ENCODE measurements at places on chromosomes 13 and 19.
A peak's percentile ranks its signal among the peaks of the same experiment; 100 is the strongest.

DNA sequence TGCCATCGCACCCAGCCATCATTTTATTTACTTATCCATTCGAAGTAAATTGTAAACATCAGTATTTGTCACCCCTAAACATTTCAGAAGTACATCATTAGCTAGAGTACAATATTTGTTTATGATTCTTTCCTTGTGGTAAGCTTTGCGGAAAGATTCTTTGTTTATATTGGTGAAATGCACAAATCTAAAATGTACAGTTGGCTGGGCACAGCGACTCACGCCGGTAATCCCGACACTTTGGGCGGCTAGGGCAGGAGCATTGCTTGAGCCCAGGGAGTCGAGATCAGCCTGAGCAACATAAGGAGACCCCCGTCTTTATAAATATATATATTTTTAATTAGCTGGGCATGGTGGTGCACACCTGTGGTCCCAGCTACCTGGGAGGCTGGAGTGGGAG is 10.1 kb downstream of the LGALS7B start:
- DNase-seq: no peak

GRCh38 chr13:90690458-90691080 is 656.9 kb upstream of the MIR17HG start:
- peak; percentile 45 for DNase-seq

GRCh38 chr19:29188289-29189032 is 24.5 kb downstream of the UQCRFS1 start:
- DNase-seq: no peak

- no peak for DNase-seq
Measured at GRCh38 chr19:36847968-36848367, 2.7 kb upstream of the ZNF345 start.

GRCh38 chr13:103539265-103539664 is 473.0 kb upstream of the SLC10A2 start:
- DNase-seq: no peak

DNA sequence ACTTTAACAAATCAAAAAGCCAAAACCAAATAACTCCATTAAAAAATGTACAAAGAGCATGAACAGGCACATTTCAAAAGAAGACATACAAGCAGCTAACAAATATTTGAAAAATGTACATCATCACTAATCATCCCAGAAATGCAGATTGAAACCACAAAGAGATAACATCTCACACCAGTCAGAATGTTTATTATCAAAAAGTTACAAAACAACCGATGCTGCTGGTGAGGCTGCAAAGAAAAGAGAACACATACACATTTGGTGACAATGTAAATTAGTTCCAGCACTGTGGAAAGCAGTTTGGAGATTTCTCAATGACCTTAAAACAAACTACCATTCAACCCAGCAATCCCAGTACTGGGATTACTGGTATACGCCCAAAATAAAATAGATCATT is 756.0 kb upstream of the PCDH20 start:
- DNase-seq: peak; percentile 17

DNA sequence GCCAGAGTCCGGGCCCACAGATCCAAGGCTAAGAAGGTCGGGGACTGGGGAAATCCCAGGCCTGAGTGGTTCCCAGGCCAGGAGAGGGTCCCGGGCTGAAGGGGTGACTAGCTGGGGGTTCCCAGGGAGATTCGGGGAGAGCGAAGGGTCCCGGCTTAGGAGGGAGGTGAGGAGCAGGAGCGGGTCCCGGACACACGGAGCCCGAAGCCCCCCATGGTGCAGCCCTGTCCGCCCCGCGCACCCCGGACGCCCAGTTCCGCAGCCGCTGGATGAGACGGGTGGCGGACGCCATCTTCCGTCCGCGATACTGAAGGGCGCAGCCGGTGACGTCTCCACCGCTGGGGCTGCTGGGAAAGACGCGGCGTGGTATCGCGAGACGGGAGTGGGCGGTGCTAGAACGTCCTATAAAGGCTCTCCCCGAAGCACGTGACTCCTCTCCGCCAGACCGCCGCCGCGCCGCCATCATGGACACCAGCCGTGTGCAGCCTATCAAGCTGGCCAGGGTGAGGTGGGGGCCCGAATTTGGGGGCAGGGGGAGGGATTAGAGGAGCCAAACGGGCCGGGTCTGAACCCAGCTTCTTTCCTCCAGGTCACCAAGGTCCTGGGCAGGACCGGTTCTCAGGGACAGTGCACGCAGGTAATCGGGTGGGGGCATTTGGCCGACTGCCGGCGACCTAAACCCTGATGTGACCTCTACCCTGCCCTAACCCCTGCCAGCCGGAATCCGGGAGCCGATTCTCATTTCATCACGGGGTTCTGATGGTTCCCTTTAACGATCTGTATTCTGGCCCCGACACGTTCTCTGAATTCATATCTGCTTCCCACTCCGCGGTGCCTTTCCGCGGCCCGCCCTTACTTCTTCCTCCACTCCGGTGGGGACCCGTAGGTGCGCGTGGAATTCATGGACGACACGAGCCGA is at the start of the genes NDUFA7 and RPS28:
Gene NDUFA7, minus strand, starts transcription at position 309 of the 919 bp plus-strand sequence. Its CDS starts 17 bp downstream, at position 292.
Gene RPS28, plus strand, starts transcription at position 430 of the 919 bp plus-strand sequence. Its CDS starts 35 bp downstream, at position 465.
- DNase-seq: peak; percentile 99

GRCh38 chr19:7689165-7689564 is 8.5 kb downstream of the TRAPPC5 start:
- no peak for DNase-seq

DNA sequence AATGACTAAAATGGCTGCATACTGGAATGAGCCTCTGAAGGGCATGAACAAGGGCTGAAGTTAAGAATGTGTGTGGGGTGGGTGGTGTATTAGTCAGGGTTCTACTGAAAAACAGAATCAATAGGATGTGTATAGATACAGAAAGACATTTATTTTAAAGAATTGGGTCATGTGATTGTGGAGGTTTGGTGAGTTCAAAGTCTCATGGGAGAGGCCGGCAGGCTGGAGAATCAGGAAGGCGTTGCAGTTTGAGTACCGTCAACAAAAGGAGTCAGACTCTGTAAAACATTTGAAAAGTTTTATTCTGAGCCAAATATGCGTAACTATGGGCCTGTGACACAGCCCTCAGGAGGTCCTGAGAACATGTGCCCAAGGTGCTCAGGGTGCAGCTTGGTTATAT is 24.5 kb upstream of the CYSLTR2 start:
- DNase-seq: no peak

GRCh38 chr13:31610270-31610998 is 128.9 kb upstream of the RXFP2 start:
- no peak for DNase-seq

DNA sequence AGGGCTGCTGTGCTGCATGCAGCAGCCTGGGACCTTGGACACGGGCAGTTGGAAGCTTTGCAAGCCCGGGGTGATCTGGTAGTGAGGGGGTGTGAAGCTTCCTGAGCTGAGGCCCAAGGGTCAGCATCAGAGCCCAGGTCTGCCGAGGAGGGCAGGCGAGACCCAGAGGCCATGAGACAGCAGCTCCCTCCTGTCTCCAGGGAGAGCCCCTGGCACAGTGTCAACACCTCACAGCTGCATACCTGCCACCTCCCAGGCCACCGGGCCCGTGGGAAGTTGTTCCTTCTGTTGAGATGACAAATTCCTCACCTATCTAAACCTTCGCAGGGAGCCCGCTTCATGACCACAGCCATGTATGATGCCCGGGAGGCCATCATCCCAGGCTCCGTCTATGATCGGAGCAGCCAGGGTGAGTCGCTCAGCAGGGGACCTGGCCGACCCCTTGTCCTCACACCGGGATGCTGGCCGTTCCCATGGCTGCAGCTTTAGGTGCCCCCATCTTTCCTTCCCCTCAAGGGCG is 32.1 kb downstream of the CERS1 start:
- DNase-seq: no peak

GRCh38 chr19:57651654-57651996 is 17.1 kb upstream of the ZSCAN4 start:
- DNase-seq: no peak

GRCh38 chr13:46382224-46382623 is 4.8 kb downstream of the RUBCNL start:
- no peak for DNase-seq

DNA sequence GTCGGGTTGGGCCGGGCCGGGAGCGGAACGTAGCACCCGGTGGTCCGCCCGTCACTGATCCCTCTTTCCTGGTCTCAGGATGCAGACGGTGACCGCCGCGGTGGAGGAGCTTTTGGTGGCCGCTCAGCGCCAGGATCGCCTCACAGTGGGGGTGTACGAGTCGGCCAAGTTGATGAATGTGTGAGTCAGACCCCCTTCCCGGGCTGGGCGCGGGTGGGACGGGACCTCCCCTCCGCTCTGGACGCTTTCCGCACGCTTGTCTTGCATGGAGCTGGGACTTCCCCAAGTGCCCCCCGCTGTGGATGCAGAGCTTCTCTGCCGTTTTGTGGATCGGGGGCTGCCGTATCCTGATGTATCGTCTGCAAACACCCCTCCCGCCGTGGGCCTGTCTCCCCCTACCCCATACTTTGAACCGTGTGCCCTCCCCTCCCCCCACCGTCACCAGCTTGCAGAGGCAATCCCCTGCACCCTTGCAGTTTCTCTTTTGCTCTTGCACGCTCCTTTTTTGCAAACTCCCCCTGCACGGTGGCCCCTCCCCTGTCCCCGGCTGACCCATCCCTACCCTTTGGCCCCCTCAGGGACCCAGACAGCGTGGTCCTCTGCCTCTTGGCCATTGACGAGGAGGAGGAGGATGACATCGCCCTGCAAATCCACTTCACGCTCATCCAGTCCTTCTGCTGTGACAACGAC is 669 bp downstream of the GADD45B start:
- peak; percentile 70 for DNase-seq

- DNase-seq: peak; percentile 84
Measured at GRCh38 chr19:55116232-55116858, 1.1 kb downstream of the PPP1R12C start.

- DNase-seq: no peak
Measured at GRCh38 chr13:35940734-35941133, 190.4 kb downstream of the DCLK1 start.

DNA sequence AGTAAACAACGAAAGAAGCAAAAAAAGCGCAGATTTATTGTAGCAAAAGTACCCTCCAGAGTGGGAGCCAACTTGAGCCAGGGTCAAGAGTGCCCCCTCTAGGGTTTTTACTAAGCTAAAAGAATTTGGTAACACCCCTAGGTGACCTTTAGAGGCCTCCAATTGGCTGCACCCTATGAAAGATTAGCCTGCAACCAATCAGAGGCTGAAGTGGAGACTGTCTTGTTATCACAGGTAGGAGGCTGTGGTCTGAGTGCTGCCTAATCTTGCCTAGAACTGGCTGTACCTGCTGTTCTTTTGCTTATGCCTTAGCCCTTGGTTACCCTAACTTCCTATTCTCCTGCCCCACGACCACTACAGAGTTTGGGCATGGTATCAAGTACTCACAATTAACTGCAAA is 38.3 kb downstream of the ANKRD10 start:
- no peak for DNase-seq

DNA sequence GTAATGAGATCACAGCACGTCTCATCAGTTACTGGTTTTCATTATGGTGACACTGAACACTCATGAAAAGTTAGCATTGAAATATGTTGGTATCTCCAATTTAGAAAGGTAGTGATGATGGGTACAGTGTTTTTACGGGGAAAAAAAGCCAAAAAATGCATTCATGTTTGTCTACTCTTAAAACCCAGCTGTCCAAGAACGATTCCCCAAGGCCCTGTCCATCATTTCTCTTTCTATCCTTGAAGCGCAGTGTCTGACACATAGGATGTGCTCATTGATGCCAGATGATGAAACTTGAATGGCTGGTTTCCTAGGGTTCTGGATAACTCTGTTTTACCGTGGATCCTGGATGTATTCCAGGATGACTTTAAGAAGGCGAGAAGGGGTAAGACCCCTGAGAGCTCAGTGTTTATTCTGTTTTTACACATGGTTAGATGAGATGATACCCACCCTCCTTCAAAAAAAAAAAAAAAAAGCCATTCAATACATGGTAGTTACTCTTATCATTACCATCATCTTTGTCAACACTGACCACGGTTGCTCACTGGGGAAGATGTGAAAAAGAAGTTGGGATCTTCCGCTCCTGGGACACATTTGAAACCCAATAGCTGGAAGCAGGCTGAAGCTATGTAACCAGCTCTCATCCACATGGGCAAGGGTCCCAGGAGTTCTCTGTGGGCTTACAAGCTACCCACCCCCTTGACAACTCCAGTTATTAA is 22.5 kb downstream of the SERP2 start:
- no peak for DNase-seq

- no peak for DNase-seq
Measured at GRCh38 chr19:5292453-5292821, 48.2 kb downstream of the PTPRS start.

- DNase-seq: no peak
Measured at GRCh38 chr19:48975947-48976847, 11.1 kb downstream of the FTL start.

DNA sequence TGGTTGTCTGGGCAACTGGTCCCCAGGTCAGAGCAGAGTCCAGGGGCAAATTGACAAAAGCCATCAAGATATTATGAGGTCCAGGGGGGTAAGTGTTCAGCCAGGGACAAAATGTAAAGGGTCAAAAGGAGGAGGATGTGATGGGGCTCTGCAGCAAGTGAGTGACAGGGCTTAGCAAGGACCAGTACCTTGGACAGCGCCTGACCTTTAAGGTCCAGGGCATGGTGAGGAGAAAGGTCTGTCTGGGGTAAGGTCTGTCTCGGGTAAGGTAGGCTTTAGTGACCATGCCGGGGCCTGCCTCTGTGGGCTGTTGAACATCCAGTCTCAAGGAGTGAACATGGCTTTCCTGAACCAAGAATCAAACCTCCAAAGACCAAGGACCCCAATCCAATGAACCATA is 6.3 kb upstream of the ZNF358 start:
- no peak for DNase-seq

- peak; percentile 49 for DNase-seq
Measured at GRCh38 chr13:39016787-39017186, 21.1 kb downstream of the PROSER1 start.

DNA sequence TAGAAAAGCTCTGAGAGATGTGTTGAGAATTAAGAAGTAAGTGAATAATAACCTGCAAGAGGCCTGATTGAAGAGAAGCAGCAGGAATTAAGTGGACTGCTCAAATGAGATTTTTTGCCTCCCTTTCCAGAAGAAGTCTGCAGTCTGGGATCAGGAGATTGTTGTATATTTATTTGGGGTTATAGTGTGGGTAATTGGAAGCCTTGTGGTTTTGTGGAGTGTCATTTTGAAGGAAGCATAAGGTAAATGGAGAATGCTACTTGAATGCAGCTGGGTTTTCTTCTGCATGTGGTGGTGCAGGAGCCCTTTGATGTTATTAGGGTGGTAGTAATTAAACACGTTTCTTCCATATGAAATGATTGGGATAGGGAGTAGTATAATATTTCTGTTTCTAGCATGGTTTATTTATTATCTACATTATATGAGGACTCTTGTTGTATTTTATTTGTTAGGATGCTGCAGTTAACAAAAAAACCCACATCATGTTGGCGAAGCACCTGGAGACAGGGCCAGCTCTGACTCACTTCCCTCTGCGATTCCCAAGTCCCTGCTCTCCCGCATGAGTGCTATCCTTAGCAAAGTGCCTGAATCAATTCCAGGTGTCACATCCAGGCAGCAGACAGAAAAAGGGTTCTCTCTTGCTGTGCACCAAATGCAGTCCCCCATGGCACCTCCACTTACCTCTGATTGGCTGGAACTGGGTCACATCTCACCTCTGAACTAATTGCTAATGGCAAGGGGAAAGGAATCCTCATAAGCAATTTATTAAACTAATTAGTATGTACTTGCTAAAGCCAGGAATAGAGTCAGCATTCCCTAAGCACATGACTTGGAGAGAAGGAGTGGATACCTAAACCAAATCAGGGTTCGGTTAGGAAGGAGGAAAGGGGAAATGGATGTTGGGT is 54.8 kb downstream of the DGKH start:
- DNase-seq: no peak

All from adipocyte (in vitro differentiated cells).